ENCODE measurements at places on chromosomes 6 and 20.

- DNase-seq, result no peak
These were observed 191.1 kb downstream of the TAF4 start for GRCh38 chr20:61874421-61875068.

DNA sequence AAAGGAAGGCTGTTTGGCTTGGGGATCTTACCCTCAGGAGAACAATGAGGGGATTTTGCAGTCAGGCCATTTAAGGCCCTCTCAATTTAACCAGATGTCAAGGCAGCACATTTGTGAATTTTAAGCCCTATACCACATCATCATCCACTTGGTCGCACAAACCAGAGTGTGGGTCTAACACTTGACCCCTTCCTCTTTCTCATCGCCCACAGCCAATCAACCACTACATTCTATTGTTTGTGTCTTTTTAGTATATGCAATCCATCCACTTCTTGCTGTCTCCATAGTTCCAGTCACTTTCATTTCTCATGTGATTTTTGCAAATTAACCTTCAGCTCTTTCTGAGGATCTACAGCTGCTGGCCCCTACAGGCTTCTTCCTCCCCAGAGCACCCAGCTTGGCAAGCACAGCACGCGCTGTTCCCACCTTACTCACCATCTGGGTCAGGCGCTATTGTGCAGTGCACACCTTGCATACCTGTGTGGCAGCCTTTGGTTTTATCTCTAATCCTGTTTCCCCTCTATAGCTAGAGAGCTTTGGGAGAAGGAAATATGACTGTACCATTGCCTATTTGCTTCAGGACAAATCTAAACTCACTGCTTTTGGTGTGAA, 32.3 kb upstream of the CD83 start:
- no peak for DNase-seq

DNA sequence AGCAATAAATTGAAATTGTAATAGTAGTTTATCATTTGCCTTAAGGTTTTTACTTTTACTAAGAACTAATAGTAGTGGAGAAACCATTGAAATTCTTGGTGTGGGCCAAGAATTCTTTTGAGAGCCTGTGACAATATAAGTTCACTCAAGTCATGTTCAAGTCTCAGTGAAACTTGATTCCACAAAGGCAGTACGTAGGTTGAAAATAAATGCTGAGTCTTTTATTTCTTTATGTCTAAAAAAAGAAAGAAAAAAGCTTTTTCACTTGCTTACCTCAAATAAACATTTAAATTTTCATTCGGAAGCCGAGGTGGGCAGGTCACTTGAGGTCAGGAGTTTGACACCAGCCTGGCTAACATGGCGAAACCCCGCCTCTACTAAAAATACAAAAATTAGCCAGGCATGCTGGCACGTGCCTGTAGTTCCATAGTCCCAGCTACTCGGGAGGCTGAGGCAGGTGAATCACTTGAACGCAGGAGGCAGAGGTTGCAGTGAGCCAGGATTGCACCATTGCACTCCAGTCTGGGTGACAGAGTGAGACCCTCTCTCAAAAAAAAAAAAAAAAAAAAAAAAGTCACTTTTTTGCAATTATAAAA, 57.8 kb upstream of the NELFCD start:
- DNase-seq, result no peak

- no peak for DNase-seq
These were observed 9.2 kb downstream of the TGM3 start for GRCh38 chr20:2305029-2305428.

- no peak for DNase-seq
These were observed 35.1 kb upstream of the RFPL4B start for GRCh38 chr6:112311950-112312547.
